ENCODE measurements at places on chromosomes 7 and 10.

GRCh38 chr7:48182718-48183369, 11.6 kb downstream of the ABCA13 start:
- DNase-seq = no peak

GRCh38 chr7:22252936-22253536, 103.9 kb downstream of the RAPGEF5 start:
- no peak for DNase-seq

- DNase-seq = no peak
These were observed 34.8 kb upstream of the PURB start for GRCh38 chr7:44920119-44920518.

- DNase-seq = no peak
These were observed 35.4 kb downstream of the CDCA7L start for GRCh38 chr7:21910253-21910652.

GRCh38 chr7:135995748-135996147, 18.6 kb upstream of the MTPN start:
- DNase-seq = no peak

DNA sequence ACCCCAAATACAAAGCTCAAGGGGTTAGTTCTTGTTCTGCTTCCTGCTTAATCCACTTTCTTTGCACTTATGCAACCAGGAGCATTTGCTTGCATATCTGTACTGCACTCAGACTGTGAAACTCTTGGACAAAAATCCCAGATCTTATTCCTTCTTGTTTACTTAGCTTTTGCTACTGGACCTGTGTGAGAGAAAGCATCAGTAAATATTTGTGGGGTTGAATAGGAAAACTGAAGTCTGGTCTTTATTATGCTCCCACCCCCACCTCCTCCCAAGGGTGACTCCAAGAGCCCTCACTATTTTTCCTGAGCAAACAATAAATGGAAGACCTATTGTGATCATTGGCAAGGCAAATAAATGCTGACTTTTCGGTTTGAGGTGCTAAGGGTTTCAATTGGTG, 57.1 kb upstream of the VSTM2A start:
- DNase-seq = no peak

DNA sequence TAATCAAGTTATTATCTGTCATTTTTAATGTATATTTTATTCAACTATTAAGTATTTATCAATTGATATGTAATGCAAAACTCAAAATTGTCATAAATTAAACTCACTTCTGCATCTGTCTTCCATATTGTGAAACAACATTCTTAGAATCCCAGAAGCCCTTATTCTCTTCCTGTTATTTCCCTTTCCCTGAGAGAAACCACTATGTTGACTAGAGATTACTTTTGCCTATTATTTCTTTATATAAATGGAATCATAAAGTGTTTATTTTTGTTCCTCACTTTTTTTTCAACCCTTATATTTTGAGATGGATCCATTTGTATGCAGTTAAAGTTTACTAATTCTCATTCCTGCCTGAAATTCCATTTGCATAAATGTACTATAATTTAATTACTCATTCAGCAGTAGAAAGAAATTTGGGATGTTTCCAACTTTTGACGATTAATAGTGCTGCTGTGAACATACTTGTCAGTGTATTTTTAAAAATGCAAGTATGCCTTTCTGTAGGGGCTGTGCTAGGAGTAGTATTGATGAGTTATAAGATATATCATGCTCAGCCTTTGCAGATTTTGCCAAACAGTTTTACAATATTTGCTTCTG, 211.2 kb downstream of the SEMA3D start:
- no peak for DNase-seq

- no peak for DNase-seq
These were observed 53.7 kb upstream of the LBX1 start for GRCh38 chr10:101282947-101283346.

- no peak for DNase-seq
These were observed 7.7 kb downstream of the CASP2 start for GRCh38 chr7:143295870-143296269.

DNA sequence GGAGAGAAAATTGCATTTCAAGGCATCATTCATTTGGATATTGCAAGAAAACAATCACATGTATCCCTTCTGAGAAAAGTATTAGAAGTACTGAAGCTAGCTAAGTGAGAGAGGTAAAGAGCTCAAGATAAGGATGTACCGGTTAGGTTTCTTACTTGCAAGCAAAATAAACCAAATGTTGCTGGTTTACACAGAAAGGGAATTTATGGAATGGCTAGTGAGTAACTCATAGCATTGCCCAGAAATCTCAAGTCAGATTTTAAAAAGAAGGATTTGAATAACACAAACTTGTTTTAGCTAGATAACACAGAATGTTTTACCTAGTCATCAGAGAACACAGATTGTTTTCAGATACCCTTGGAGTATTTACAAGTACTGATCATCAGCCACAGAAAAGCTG, 30.6 kb downstream of the KLHL7 start:
- no peak for DNase-seq

DNA sequence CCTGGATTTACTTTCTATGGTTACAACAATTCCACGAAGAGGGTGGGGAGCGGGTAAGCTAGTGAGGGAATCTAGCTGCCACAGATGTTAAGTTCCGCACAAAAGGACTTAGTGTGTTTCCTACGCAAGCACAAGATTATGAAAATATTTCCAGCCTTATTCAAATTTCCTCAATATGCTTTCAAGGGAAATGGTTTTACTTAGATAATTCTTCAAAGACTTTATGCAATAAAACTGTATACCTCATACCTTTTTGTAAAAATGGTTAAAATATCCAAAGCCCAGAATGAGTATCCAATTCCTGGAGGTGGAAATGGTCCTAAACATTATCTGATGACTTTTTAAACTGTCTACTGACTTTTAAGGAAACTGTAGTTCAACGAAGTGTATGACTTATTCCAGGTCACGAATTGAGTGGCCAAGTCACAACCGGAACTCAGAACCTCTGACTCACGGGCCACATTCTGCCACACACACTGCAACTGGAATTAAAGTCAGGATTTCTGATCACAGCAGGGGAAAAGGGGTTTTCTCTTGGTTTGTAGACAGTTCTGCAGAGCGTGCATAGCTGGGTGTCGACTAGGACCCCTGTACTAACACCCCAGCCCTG, 20.2 kb upstream of the INSIG1 start:
- DNase-seq = no peak

DNA sequence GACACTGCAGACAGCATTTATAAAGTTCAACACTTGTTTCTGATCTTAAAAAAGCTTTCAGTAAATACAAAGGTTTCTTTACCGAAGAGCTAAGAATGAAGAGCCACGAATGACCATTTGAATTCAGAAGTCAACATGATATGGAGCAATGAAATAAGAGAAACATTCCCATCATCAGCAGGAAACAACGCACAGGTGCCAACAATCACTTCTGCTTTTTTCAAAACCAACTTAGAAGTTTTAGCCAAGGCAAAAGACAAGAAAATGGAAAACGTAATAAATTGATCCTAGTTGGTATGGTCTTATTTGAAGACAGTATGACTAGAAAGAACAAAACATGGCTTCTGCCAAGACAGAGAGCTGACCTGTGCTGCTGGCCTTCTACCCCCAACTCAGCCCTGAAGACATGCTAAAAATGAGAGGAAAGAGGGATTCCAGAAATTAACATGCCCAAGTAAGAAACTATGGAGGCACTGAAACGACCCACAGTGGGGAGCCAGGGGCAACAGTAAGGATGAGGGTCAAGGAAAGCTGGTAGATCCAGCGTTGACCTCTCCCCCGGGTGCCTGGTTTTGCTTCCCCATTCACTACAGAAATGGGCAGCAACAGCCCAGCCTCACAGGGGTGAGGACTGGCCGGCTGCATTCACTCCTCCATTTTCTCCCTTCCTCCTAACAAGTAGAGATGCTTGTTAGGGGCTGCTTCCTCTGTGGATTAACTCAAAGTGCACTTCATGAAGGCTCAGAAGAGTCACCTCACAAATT, 30.1 kb downstream of the VPS41 start:
- DNase-seq = no peak

DNA sequence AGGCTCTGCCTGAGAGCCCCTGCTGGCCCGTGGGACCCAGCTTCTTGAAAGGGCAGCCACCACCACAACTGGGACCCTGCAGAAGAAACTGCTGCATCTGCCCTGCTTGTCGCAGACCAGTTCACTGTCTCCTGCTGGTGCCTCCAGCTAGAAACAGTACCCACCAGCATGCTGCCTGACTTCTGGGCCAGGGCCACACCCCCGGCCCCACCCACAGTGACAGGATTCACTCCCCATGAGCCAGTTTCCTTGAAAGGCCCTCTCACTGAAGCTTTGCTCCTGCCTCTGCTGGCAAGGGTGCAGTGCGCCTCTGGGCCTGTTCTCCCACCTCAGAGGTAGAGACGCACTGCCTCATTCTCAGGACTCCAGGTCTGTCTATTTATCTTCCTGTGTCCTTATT, 32.4 kb downstream of the ANXA11 start:
- no peak for DNase-seq

Measured in CD4-positive, alpha-beta T cell treated with Interleukin-1 beta for 1 hour (primary cell).